ENCODE measurements at places on chromosomes 12 and 14.

DNA sequence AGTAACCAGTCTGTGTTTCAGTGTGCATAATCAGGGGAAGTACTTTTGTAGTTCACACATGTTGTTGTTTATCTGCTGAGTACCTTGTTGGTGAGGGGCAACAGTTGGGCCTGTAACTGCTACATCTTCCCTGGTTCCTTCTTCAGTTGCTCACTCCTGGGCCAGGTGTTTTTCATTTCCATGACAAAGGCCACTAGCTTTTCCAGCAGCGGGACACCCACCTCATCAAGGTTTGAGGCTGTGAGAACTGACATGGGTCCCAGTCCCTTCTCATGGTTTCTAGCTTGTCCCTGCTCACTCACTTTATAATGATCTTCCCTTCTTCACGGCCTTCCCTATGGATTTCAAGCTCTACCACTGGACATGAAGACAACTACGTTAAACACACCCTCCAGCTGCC is 1.5 kb upstream of the NOXRED1 start:
- DNase-seq = no peak

GRCh38 chr12:98355322-98355721 is 160.1 kb upstream of the TMPO start:
- DNase-seq = no peak

- DNase-seq = no peak
Observed at GRCh38 chr14:73248108-73248868, 11.0 kb downstream of the PAPLN start.

DNA sequence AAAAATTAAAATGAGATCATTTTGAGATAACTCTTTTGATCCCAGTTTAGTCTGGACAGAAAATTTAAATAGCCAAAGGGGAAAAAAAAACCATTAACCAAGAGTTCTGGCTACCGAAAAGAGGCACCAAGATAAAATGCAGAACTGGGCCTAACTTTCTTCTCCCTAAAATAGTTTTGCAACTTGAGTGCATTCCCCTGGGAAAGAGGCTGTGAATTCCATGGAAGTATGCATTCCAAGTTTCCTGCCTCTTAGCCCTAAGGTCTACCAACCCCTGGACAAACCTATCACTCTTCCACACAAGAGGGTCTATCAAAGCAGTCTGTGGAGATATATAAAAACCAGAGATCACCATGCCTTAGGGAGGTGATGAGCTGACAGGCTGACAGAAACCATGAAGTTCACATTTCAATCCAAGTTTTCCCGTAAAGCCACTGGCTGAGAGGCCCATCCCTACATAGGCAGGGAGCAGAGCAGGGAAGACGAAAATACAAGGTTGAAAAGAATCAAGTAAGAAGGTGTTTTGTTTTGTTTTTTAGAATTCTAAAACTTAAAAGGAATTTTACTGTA is 33.8 kb downstream of the DCP1B start:
- no peak for DNase-seq

- no peak for DNase-seq
Observed at GRCh38 chr12:80101126-80101525, 1.8 kb downstream of the OTOGL start.

DNA sequence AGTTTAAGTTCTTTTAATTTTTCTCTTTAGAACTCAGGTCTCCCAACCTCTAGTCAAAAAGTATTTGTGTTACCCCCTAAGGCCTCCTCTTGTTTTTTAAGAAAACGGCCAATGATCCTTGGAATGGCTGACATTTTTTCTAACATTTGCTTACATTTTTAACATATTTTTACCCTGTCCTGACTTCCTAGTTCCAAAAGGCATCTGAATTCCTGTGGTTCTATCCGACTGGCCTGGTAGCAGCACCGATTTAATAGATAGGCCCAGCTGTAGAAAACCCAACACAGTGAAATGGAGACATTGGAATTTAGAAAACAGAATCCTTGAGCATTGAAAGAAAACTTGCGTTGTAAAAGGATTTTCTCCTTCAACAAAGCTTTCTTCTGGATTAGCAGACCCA is 134.7 kb upstream of the GSC start:
- no peak for DNase-seq

GRCh38 chr12:109871668-109872314 is 8.6 kb downstream of the GLTP start:
- no peak for DNase-seq

- no peak for DNase-seq
Observed at GRCh38 chr14:94787655-94788054, 17.7 kb upstream of the GSC start.

GRCh38 chr14:92254786-92255185 is 68.2 kb upstream of the SLC24A4 start:
- DNase-seq = no peak

DNA sequence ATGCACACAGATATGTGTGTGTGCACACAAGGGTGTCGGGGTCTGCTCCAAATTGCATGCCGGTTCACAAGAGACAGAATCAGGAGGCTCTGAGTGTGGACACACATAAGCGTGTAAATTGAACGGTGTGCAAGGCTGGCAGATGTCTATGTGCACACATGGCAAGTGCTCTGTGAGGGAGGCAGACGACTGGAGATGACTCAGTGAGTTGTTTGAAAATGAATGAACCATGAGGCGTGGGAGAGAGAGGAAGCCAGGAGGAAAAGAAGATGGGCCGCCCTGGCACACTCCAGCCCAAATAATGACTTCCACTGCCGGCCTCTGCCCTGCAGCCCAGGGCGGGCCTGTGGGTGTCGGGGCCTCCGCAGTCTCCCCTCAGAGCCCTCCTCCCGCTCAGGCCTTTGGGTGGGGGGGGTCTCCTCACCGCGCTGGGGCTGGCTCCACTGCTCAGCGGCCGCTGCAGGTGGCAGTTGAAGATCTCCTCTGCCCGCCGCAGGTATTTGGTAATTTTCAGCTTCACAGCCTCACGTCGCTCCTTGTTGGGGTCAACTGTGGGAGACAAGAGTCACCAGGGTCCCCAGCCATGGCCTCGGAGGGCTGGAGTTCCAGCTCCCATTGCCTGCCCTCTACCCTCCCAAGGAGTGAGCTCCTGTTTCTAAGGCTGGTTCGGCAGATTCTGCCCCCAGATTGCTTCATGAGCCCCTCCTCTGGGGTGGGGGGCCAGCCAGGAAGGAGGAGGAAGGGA is 3.5 kb downstream of the RPS6KL1 start:
- DNase-seq = no peak

- no peak for DNase-seq
Observed at GRCh38 chr14:24262821-24263733, at the start of gene TGM1. TGM1 (minus strand) TSS chr14:24263177; CDS start chr14:24262352, 825 bp downstream.

GRCh38 chr14:60668431-60669112 is 19.3 kb upstream of the SIX1 start:
- no peak for DNase-seq

DNA sequence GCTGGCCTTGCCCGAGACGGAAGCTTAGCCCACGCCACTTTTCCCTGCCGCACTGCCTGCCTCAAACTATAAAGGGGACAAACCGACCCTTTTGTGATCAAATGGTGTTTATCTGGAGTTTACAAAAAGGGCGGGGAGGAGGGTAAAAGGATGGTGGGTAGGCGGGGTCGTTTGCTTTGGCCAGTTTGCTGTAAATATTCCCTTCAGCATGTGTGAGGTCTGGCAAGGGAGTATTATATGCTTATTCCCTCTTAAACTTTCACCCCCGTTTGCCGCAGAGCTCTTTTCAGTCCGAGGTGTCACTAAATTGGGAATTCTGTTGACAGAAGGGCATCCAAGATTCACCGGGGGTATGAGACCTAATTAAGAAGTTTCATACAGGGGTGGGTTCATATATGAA is 3.8 kb upstream of the TBX3 start:
- DNase-seq = no peak

- DNase-seq = no peak
Observed at GRCh38 chr14:55702511-55702910, 122.5 kb downstream of the KTN1 start.

DNA sequence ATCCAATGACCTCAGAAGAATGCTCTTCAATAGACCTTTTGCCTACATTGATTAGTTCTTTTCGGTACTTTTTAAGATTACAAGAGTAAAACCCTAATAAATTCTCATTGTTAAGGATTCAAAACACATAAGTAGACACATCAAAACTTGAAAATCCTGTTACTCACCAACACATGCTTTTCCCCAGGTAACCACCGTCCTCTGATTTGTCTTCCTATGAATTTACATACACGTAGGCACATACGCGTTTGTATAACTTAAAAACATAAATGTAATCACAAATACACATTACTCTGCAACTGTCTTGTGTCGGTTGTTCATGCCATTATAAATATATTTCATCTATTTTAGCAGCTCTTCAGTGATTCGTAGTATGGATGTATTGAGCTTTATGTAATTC is 910 bp upstream of the WASHC4 start:
- no peak for DNase-seq

- DNase-seq = no peak
Observed at GRCh38 chr12:111672822-111673381, 12.9 kb downstream of the BRAP start.

DNA sequence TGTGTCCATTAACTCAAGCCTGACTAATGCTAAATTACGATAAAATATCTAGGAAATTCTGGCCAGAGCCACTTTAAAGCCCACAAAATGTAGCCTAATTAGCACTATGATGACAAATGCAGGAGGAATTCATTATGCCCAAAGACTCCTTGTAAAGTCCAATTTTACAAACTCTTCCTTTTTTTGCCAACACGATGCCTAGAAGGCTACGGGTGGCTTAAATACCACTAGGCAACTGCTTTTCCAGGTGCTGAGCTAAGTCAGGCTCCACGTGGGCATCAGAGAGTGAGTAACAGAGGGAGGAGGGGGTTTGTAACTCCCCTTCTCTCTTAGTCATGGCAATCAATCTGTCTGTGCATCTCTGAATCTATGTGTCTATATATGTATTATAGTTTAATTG is 172.4 kb upstream of the NTF3 start:
- no peak for DNase-seq

- DNase-seq = no peak
Observed at GRCh38 chr14:21486640-21487087, 9.7 kb downstream of the TOX4 start.

GRCh38 chr14:68663385-68664076 is 129.3 kb downstream of the ZFP36L1 start:
- no peak for DNase-seq

DNA sequence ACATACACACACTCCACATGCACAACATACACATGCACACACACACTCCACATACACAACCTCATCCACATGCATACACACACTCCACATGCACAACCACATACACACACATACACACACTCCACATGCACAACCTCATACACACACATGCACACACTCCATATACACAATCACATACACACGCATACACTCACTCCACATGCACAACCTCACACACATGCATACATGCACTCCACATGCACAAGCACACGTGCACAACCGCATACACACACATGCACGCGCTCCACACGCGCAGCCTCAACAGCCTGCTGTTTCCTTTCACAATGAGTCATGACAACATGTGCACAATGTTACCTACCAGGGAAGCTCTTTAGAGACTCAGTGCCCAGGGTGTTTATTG is 61.2 kb upstream of the TMEM132C start:
- no peak for DNase-seq

GRCh38 chr12:127270193-127270592 is 996.8 kb upstream of the TMEM132C start:
- no peak for DNase-seq

Data from stimulated activated CD8-positive, alpha-beta memory T cell treated with anti-CD3 and anti-CD28 coated beads, Interleukin-2, amount 100 ng/mL, for 1 hour (primary cell).